ENCODE measurements at places on chromosomes 6 and 20.

DNA sequence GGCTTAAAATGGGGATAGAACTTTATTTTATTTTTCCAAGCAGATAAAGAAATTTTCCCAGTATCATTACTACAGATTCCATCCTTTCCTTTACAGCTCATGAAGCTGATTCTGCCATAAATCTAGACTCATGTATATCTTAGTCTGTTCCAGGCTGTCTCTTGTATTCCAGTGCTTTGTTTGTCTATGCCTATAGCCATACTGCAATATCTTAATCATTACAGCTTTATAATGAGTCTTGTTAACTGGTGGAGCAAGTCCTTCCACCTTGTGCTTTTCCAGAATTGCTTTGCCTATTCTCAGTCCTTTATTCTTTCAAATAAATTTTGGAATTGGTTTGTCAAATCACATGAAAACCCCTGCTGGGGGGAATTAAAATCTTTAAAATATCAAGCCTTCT lies 99.2 kb downstream of the MAP3K5 start:
- no peak for DNase-seq

GRCh38 chr20:20317621-20318364 lies 50.1 kb upstream of the INSM1 start:
- DNase-seq: no peak

DNA sequence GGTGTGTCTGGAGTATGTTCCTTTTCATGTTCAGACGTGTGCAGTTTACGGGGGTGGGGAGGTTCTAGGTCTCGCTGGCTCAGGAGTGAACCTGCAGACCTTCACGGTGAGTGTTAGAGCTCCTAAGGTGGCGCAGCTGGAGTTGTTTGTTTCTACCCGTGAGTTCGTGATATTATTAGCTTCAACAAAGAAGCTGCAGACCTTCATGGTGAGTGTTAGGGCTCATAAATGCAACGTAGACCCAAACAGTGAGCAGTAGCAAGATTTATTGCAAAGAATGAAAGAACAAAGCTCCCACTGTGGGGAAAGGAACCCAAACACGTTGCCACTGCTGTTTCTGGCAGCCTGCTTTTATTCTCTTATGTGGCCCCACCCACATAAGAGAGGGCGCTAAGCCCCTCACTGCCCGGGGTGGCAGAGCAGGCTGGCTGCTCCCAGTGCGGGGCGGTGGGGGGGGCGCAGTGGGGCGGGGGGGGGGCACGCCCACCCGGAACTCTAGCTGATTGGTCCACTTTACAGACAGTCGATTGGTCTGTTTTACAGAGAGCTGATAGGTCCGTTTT lies 41.3 kb upstream of the GMPR start:
- DNase-seq: no peak

DNA sequence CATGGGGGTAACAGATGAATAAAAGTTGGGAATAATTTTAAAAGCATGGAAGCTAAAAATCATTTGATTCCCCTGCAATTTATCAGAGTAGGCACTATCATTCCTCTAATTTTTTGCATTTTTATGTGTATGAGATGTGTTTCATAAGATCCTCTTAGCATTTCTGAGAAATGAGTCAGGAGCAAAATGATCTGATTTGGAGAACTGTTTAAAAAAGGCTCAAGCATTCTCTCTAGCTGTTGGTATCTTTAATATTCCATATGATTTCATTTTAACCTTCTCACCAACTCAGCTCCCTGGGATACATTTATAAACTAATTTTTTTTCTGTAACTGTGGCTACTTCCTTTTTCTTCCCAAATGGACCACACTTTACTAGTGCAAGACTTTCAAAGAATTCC lies 60.9 kb downstream of the MCHR2 start:
- DNase-seq: no peak

DNA sequence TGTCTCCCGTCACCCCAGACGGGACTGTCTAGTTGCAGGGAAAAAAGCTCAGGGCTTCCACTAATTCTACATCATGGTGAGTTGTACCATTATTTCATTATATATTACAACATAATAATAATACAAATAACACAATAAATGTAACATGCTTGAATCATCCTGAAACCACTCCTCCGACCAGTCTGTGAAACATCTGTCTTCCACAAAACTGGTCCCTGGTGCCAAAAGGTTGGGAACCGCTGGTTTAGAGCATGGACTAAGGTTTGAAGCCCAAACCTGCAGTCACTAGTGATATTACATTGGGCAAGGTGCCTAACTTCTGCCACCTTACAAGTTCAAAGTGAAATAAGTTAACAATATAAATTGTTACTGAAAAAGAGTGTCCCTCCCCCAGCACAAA lies 175.7 kb downstream of the PDE10A start:
- DNase-seq: no peak

DNA sequence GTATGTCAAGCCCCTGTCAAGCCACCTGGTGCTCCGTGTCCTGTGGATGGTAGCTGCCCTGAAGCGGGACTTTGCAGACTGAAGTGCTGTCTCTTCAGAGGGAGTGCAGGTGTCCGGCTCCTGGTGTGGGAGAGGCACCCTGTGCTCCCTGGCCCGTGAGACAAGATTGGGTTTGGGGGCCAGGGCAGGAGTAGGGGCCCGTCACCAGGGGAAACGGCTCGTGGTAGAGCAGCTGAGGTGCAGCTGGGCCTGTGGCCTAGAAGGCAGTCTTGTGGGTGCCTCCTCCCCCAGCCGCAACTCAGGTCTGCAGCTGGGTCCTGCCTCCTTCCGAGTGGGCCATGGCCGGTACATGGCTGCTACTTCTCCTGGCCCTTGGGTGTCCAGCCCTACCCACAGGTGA lies at the start of gene PTCRA:
Gene PTCRA (plus strand): TSS at position 322 of the 400 bp plus-strand sequence. CDS start 17 bp downstream, at position 339.
- no peak for DNase-seq
